ENCODE measurements at places on chromosomes 3 and 15.

DNA sequence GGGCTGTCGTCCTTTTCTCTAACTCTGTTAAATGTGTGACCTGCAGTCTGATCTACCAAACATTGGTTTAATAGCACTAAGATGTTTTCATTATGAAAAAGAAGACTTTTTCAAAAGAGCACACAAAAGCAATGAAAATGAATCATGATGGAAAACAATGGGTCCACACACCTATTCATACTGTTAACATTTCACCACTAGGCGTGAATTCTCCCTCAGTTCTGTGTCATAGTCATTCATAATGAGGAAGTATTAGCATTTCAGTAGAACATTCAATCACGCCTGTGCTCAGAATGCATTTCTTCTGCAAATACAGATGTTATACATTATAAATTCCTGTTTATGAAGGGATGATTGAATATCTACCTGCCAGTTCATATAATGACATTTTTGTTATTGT, 35.9 kb downstream of the EIF4E3 start:
- no peaks in the 10 kb centered on the region for H3K36me3 ChIP-seq
- no peaks in the 10 kb centered on the region for H3K4me1 ChIP-seq
- H3K27ac ChIP-seq, result no peak overlapping the region
- no peak for DNase-seq
- no peak overlapping the region for H3K4me3 ChIP-seq
- no peaks in the 10 kb centered on the region for H3K27me3 ChIP-seq

- no peaks in the 10 kb centered on the region for H3K4me1 ChIP-seq
- H3K36me3 ChIP-seq, result no peaks in the 10 kb centered on the region
- H3K4me3 ChIP-seq, result no peak overlapping the region
- H3K27ac ChIP-seq, result no peak overlapping the region
- H3K27me3 ChIP-seq, result no peaks in the 10 kb centered on the region
Measured at GRCh38 chr3:64668582-64669510, 19.0 kb downstream of the ADAMTS9 start.

DNA sequence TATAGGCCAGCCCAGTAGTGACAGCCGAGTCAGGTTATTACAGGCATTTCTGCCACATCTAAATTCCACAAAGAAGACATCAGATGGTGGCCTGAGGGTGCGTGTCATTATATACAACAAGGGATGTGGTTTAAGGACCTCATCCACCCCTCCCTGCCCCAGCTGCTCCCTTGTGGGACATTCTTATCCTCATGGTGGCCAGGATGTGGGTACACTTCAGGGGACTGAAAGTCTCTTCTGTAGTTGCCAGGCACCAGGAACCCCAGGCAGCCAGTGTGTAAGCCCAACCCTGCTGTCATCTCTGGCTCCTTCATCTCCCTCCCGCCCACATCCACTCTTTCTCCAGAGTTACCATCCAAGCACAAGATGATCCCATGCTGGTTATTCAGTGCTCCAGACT, 224.9 kb upstream of the TOPAZ1 start:
- H3K27ac ChIP-seq, result no peak overlapping the region
- no peaks in the 10 kb centered on the region for H3K4me1 ChIP-seq
- H3K27me3 ChIP-seq, result no peaks in the 10 kb centered on the region
- H3K36me3 ChIP-seq, result no peaks in the 10 kb centered on the region

DNA sequence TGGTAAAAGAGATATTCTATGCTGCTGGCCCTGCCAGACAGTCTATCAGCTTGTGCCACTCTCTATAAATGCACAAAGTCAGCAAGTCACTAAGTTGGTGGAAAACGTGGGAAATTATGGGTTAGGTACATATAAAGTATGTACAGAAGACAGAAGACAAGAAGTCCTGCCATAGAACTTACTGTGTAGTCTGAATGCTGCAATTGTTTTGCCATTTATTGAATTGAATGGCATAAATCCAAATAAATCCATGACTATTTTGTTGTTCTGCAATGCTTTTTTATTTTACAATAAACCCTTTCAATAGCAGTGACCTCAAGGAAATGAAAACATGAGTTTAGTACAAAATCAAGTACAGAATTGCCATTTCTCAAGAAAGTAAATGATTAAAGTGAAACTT, 34.1 kb upstream of the TM4SF1 start:
- no peaks in the 10 kb centered on the region for H3K4me1 ChIP-seq
- H3K36me3 ChIP-seq, result no peaks in the 10 kb centered on the region
- H3K27me3 ChIP-seq, result no peaks in the 10 kb centered on the region
- no peak overlapping the region for H3K27ac ChIP-seq
- no peak for DNase-seq

GRCh38 chr15:96142498-96142897, 188.0 kb upstream of the NR2F2 start:
- no peak overlapping the region for H3K4me3 ChIP-seq
- H3K4me1 ChIP-seq, result no peaks in the 10 kb centered on the region
- DNase-seq, result no peak
- H3K27me3 ChIP-seq, result no peaks in the 10 kb centered on the region
- H3K27ac ChIP-seq, result no peak overlapping the region
- H3K36me3 ChIP-seq, result no peaks in the 10 kb centered on the region

DNA sequence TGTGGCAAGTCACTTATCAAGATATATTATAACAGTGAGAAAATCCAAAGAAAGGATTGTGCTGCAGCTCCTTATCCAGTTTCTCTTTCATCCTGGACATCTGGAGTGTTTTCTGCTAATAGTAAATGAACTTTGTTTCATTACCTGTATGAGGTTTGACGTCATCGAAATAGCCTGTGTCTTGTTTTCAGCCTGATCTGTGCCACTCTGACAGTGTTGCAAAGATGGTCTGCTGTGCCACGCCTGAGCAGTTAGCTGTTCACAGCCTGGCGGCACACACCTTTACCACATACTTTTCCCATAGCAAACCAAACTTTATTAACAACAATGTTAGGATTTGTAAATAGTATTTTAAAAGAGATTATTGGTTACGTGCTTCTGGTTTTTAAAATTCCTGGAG, 34.0 kb downstream of the YEATS2 start:
- H3K36me3 ChIP-seq, result no peaks in the 10 kb centered on the region
- no peaks in the 10 kb centered on the region for H3K4me1 ChIP-seq
- no peaks in the 10 kb centered on the region for H3K27me3 ChIP-seq
- no peak for DNase-seq
- H3K4me3 ChIP-seq, result no peak overlapping the region

DNA sequence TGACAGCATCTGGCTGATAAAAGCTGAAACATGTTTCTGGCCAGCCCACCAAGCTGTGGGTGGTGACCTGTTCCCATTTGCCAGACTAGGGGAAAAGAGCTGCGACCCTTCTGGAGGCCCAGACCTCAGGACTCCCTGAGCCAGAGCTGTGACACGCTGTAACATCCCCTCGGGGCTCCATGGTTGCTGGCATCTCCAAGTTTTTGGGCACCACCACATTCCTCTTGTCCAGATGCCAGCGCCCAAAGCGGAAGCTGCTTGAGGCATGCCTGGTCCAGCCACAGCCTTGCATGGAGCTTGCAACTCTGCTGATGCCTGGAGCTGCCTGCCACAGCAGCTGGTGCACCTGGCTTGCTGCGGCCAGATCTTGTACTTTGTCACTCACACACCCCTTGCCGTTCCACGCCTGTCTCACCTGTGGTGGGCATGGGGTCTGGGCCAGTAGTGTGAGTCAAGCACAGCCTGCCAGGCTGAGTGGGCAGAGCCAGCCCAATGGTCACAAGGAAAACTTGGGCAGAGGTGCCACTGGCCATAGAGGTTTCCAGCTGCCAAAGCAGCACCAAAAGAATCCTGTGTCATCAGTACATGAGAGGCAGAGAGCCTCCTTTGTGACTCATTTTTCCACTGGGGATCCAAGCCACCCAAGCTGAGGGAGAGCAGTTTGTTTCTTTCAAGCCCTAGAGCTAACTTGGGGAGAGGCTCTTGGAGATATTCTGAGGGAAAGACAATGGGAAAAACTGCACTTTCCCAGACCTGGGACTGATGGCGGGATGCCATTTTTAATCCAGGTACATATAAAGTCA, 45.7 kb upstream of the PTX3 start:
- no peaks in the 10 kb centered on the region for H3K4me1 ChIP-seq
- no peak overlapping the region for H3K4me3 ChIP-seq
- H3K27me3 ChIP-seq, result no peaks in the 10 kb centered on the region

DNA sequence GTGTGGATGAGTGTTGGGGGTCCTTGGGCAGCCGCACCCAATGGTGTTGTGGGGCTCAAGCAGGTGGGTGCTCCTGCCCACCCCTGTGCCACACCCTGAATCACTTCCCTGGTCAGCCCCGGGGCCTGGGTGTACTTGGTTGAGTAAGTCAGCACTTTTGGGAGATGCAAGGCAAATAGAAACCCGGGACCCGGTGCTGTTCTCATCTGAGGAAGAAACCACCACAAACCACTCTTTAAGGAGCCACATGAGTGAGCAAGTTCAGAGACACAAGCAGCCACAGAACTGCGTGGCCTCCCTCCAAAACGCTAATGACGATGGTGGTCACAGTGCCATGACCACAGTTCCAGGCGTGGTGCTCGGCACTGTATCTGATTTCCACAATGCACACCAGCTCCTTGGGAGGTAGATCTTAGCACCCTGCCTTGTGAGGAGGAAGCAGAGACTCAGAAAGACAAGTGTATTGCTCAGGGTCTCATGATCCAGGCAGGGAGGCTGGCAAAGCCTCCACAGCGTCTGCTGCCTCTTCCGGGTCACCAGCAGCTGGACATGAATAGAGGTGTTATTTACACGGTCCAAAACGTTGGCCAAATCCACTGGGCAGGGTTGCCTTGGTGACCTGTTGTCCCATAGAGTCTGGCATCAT, 118.2 kb upstream of the ALDH1A3 start:
- peaks cover 11% of the 10 kb centered on the region for H3K4me1 ChIP-seq
- no peaks in the 10 kb centered on the region for H3K36me3 ChIP-seq
- DNase-seq, result no peak
- H3K27me3 ChIP-seq, result no peaks in the 10 kb centered on the region
- no peak overlapping the region for H3K27ac ChIP-seq

GRCh38 chr3:169342652-169343505, 320.6 kb downstream of the MECOM start:
- no peaks in the 10 kb centered on the region for H3K4me1 ChIP-seq
- H3K4me3 ChIP-seq, result no peak overlapping the region
- DNase-seq, result no peak
- H3K27ac ChIP-seq, result no peak overlapping the region
- no peaks in the 10 kb centered on the region for H3K27me3 ChIP-seq
- no peaks in the 10 kb centered on the region for H3K36me3 ChIP-seq

DNA sequence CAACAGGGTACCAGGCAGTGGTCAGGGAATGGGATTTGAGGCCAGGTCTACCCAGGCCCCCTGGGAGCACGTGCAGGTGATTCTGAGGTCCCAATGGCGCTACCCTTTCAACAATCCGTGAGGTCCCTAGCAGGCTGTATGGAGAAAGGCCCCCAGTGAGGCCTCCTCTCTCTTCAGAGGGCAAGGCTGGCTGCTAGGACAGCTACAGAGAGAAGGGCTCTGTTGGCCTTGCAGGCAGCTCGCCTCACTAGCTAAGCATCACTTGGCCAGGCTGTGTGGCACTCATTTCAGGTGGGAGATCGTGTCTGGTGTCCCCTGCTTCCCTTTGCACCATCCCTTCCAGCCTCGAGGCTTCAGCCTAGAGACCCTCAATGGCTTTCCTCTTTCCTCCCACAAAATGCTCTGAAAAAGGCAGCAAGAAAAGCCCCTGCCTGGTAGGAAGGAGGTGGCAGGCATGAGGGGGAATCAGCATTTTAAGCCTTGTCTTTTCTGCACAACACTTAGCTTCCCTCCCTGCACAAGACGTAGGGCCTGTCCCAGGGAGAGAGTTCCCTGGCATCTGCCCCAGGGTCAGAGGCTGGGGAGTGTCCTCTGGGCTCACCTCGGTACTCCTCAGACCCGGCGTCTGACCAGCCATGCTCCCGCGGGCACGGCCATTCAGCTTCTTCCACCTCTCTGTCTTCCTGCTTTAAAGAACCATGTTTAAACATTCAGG, 111.8 kb downstream of the ASB7 start:
- H3K27ac ChIP-seq, result peak overlapping the region; percentile 67
- H3K27me3 ChIP-seq, result no peaks in the 10 kb centered on the region
- DNase-seq, result no peak
- H3K36me3 ChIP-seq, result no peaks in the 10 kb centered on the region
- no peaks in the 10 kb centered on the region for H3K4me1 ChIP-seq

DNA sequence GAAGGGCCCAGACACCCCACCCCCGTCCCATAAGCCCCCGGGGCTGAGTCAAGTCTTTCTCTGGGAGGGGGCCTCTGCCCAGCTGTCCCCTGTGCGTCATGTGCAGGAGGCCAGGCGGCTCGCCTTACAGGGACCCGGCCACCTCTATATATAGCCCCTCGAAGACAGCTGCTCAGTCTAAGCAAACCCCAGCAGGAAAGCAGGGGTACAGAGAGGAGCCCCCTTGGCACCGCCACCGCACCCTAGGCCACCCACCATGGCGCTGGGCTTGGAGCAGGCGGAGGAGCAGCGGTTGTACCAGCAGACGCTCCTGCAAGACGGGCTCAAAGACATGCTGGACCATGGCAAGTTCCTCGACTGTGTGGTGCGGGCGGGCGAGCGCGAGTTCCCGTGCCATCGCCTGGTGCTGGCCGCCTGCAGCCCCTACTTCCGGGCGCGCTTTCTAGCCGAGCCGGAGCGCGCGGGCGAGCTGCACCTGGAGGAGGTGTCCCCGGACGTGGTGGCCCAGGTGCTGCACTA, at the start of gene KLHL40:
TSS of gene KLHL40 (plus strand) at position 175 of the 519 bp plus-strand sequence. CDS start at position 257, 82 bp downstream.
- peaks cover 3% of the 10 kb centered on the region for H3K27me3 ChIP-seq
- no peak within 1 kb of the TSS for H3K27ac ChIP-seq
- no peak within 1 kb of the TSS for H3K4me3 ChIP-seq
- H3K36me3 ChIP-seq, result no peaks in the 10 kb centered on the region

DNA sequence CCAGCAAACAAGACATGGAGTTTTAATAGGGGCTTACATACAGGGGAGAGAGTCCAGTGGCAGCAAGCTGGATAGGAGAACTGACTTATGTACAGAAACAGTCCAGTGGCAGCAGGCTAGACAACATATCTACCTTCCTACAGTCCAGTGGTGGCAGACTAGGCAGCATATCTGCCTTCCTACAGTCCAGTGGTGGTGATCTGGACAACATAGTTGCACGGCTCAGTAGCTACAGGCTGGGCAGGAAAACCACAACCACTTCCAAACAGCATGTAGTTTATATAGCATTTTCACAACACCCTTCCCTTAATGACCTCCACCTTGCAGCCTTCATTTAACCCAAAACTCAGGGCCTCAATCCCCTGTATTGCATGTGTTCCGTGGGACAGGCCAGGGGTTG, 181.3 kb upstream of the EIF1B start:
- no peaks in the 10 kb centered on the region for H3K4me1 ChIP-seq
- no peak overlapping the region for H3K27ac ChIP-seq
- H3K27me3 ChIP-seq, result no peaks in the 10 kb centered on the region
- no peaks in the 10 kb centered on the region for H3K36me3 ChIP-seq
- H3K4me3 ChIP-seq, result no peak overlapping the region

DNA sequence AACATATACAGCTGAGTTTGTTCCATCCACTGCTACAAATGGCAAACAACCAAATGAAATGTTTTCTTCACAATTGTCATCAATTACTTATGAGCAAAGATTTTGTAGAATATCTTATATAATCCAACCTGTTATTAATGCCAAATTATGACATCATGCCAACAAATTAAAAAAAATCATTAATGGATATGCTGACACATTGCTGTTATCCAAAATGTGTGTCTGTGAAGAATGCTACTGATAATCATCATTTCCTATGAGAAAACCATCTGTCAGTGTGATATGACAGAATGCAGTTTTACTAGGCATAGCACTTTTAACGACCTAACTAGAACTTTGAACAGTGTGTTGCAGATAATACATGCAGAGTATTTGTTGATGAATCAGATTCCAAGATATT, 556.5 kb upstream of the KCNMB2 start:
- H3K27me3 ChIP-seq, result no peaks in the 10 kb centered on the region
- DNase-seq, result no peak
- no peak overlapping the region for H3K27ac ChIP-seq
- no peaks in the 10 kb centered on the region for H3K36me3 ChIP-seq
- H3K4me3 ChIP-seq, result no peak overlapping the region

- H3K27ac ChIP-seq, result no peak overlapping the region
- H3K4me3 ChIP-seq, result no peak overlapping the region
- DNase-seq, result no peak
- no peaks in the 10 kb centered on the region for H3K27me3 ChIP-seq
- H3K36me3 ChIP-seq, result no peaks in the 10 kb centered on the region
- H3K4me1 ChIP-seq, result no peaks in the 10 kb centered on the region
Measured at GRCh38 chr15:73826711-73827251, 46.6 kb upstream of the TBC1D21 start.
